ENCODE measurements at places on chromosomes 5 and 9.

DNA sequence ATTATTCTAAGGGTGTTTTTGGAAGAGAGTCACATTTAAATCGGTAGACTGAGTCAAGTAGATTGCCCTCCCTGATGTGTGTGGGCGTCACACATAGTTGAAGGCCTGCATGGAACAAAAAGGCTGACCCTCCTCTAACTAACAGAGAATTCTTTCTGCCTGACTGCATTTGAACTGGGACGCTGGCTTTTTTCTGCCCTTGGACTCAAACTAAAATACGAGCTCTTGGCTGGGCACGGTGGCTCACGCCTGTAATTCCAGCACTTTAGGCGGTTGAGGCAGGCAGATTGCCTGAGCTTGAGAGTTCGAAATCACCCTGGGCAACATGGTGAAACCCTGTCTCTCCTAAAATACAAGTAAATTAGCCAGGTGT, 209.4 kb downstream of the MAN2A1 start:
- H3K36me3 ChIP-seq: no peaks in the 10 kb centered on the region
- peaks cover 8% of the 10 kb centered on the region for H3K4me1 ChIP-seq
- no peak overlapping the region for H3K4me3 ChIP-seq
- 0 out of 2 replicates have a peak, but pooled peaks cover 1% of the 10 kb centered on the region for H3K27me3 ChIP-seq
- H3K27ac ChIP-seq: no peak overlapping the region

- H3K27me3 ChIP-seq: peaks cover 17% of the 10 kb centered on the region
- no peak for DNase-seq
- no peaks in the 10 kb centered on the region for H3K36me3 ChIP-seq
These were observed 47.7 kb downstream of the SH3RF2 start for GRCh38 chr5:145984072-145984471.

DNA sequence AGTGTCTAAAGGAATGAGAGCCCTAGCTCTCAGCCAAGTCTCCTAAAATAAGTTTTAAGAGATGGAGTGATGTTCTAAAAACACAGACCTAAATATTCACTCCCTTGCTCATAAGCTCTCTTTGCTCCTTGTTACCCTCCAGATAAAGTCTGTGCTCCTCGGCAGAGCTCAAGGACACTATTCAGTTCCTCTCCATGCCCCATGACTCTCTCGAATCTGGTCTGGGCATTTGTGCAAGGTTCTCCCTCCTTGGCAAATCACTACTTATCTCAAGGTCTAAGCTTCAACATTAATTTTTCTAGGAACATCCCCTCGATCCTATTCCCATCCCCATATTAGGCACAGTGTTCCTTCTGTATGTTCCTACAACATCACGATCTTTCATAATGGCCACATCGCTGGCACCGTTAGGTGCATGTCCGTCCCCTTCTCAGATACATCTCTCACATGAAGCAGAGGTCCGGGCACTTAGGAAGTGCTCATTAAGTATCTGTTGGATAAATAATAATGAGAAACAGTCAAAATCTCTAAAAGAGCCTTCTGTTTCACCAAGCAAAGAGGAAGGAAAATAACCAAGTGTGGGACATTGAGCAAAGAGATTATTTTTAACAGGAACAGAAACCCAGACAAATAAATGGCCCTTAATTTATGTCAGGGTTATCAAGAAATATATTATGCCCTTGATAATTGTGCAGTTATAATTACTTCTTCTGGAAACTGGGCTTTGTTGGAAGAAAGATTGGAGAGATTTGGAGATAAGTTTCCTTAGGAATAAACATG, 85.9 kb upstream of the HTR4 start:
- H3K4me3 ChIP-seq: no peak overlapping the region
- peak overlapping the region; percentile 31 for H3K27ac ChIP-seq
- peaks cover 2% of the 10 kb centered on the region for H3K27me3 ChIP-seq
- H3K4me1 ChIP-seq: peaks cover 43% of the 10 kb centered on the region
- no peaks in the 10 kb centered on the region for H3K36me3 ChIP-seq

GRCh38 chr5:74722271-74722670, 37.2 kb downstream of the HEXB start:
- peaks cover 31% of the 10 kb centered on the region for H3K36me3 ChIP-seq
- no peak overlapping the region for H3K27ac ChIP-seq
- DNase-seq: no peak
- no peaks in the 10 kb centered on the region for H3K27me3 ChIP-seq
- H3K4me1 ChIP-seq: no peaks in the 10 kb centered on the region

GRCh38 chr9:6142799-6143454, 72.7 kb upstream of the IL33 start:
- H3K4me3 ChIP-seq: no peak overlapping the region
- peaks cover 3% of the 10 kb centered on the region for H3K27me3 ChIP-seq
- no peak overlapping the region for H3K27ac ChIP-seq
- no peak for DNase-seq

- no peak overlapping the region for H3K4me3 ChIP-seq
- H3K27ac ChIP-seq: no peak overlapping the region
- no peak for DNase-seq
- H3K27me3 ChIP-seq: peaks cover 3% of the 10 kb centered on the region
These were observed 166.3 kb upstream of the ZNF608 start for GRCh38 chr5:124912638-124913328.

DNA sequence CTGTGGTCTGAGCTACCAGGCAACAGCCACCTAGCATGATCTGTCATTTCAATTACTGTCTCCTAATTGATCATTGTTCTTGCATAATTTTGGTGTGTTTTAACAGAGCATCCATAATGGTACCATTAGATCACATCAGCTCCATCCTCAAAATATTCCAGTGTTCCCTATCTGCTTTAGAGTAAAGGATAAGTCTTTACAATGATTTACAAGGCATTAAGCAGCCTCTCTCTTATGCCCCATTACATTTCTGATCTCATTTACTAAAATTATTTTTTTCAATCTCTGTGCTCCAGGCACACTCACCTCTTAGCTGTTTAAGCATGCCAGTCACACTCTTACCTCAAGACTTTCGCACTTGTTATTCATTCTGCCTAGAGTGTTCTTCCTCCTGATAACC, 389.9 kb upstream of the PTPRD start:
- H3K4me1 ChIP-seq: no peaks in the 10 kb centered on the region
- no peak overlapping the region for H3K4me3 ChIP-seq
- no peak for DNase-seq
- H3K36me3 ChIP-seq: no peaks in the 10 kb centered on the region
- no peak overlapping the region for H3K27ac ChIP-seq

DNA sequence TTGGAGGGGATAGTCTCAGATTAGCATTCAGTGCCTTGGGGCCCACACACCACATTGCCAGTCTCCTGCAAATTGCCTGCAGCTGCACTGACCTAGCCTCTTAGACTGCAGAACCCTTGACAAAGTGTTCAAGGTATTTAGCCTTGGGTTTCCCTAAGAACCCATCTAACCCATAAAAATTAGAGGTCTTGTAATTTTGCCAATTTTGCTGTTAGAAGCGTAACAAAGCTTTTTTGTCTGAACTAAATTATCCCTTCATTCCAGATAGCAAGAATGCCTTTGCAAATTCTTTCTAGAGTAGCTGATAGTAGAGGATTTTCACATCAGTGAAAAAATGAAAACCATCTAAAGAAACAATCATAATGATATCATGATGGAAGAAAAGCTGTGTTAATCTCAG, 74.0 kb upstream of the CCNG1 start:
- DNase-seq: no peak
- H3K36me3 ChIP-seq: no peaks in the 10 kb centered on the region
- H3K27ac ChIP-seq: no peak overlapping the region
